ENCODE measurements at places on chromosomes 3 and 15. TPM values are rescaled to one million over a fixed set of nuclear protein-coding genes. Genes with fewer than 3 reads are reported as not detected.
A peak's percentile ranks its signal among the peaks of the same experiment; 100 is the strongest.

DNA sequence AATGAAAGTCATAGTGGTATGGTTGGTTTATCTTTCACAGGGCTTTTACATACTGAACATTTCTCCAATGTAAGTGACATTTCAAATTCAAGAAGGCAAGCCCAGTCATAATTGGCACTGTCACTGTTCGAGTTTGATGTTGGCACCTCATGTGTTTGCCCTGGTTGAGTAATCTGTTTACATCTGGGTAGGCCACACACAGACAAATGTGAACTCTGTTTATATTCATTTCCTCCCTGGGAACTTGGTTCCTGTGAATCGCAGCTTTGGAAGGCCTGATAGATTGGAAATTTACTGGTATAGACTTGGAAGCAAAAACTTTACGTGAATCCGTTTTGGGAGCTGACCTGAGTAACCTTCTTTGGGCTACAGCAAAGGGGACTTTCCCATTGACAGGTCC lies 395.2 kb upstream of the AZI2 start:
- H3K27ac ChIP-seq = no peak overlapping the region
- H3K36me3 ChIP-seq = no peaks in the 10 kb centered on the region
- H3K4me3 ChIP-seq = no peak overlapping the region
- no peaks in the 10 kb centered on the region for H3K27me3 ChIP-seq

DNA sequence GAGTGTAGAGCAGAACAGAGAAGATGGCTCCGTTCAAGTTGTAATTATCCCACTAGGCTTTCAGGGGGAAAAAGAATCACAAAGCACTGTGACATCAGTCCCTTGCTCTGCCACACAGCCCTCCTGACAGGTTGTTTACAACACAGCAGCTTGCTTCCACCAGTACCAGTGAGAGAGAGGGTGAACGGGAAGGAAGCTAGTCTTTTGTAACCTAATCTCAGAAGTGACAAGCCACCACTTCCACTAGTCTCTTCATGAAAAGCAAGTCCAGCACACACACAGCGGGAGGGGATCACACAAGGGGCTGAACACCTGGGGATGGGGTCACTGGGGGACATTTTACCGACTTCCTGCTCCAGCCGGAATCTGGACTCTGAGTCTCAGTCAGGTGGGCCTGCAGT lies 86.3 kb downstream of the FAM81A start:
- no peak overlapping the region for H3K4me3 ChIP-seq
- H3K27ac ChIP-seq = no peak overlapping the region
- no peaks in the 10 kb centered on the region for H3K36me3 ChIP-seq

DNA sequence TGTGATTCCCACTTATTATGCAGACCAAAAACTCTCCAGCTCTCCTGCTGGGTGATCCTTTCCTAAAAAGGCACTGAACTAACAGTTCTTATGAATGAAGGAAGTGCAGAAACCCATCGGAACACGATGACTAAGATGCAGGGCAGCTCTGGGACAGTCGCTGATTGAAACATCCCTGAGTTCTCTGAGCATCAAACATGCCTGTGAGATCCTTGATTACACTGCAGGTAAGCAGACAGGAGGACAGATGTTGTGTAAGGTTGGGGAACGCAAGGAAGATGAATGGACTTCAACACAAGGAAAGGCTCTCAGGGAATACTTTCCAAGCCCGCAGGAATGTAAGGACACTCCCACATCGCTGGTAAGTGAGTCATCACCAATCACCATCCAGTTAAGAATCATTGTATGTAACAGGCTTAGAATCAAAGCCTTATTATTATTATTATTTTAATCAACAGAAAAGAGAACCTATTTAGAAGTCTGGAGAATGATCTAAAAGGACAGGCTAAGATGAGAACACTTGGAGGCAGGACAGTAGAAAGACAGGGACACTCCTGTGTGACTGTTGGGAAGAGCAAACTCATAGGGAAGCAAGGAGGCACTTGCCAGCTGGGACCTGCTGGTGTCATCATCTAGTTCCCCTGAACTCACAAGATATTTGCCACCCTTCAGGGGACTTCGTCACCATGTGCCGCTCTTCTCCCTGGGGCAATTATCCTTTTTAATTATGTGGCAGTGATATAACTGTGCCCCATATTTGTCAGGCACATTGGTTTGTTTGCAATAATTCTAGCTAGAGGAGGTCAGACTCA lies 26.0 kb downstream of the TMEM158 start:
- peak; percentile 77 for DNase-seq
- H3K4me1 ChIP-seq = no peaks in the 10 kb centered on the region
- no peak overlapping the region for H3K4me3 ChIP-seq
- no peak overlapping the region for H3K27ac ChIP-seq
- H3K27me3 ChIP-seq = no peaks in the 10 kb centered on the region
- no peaks in the 10 kb centered on the region for H3K36me3 ChIP-seq

GRCh38 chr3:71346061-71346460 lies 237.5 kb downstream of the FOXP1 start:
- H3K36me3 ChIP-seq = no peaks in the 10 kb centered on the region
- no peak overlapping the region for H3K4me3 ChIP-seq
- H3K27me3 ChIP-seq = no peaks in the 10 kb centered on the region

DNA sequence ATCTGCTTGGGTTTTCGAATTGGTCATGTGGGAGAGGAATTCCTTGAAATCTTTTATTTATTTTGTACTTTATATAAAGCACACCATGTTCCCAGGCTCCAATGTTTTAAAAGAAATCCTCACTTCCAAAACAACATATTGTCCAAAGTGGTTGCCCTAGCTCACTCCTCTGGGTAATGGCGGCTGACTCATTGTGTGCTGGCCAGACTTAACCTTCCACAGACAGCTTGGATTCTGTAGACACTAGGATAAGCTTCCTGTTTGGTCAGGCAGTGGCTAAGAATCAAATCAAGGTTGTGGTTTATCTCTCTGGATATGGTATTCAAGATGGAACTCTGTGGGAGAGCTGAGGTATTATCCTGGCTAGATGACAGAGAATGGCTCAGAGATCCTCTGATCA lies 55.8 kb upstream of the FAM98B start:
- H3K27ac ChIP-seq = no peak overlapping the region
- H3K36me3 ChIP-seq = no peaks in the 10 kb centered on the region
- H3K27me3 ChIP-seq = no peaks in the 10 kb centered on the region
- no peak overlapping the region for H3K4me3 ChIP-seq
- H3K4me1 ChIP-seq = no peaks in the 10 kb centered on the region

GRCh38 chr3:115165266-115165665 lies 18.2 kb upstream of the ZBTB20 start:
- H3K4me3 ChIP-seq = no peak overlapping the region
- DNase-seq = no peak
- H3K27me3 ChIP-seq = no peaks in the 10 kb centered on the region
- H3K4me1 ChIP-seq = no peaks in the 10 kb centered on the region
- peak overlapping the region; percentile 70 for H3K27ac ChIP-seq
- H3K36me3 ChIP-seq = no peaks in the 10 kb centered on the region

DNA sequence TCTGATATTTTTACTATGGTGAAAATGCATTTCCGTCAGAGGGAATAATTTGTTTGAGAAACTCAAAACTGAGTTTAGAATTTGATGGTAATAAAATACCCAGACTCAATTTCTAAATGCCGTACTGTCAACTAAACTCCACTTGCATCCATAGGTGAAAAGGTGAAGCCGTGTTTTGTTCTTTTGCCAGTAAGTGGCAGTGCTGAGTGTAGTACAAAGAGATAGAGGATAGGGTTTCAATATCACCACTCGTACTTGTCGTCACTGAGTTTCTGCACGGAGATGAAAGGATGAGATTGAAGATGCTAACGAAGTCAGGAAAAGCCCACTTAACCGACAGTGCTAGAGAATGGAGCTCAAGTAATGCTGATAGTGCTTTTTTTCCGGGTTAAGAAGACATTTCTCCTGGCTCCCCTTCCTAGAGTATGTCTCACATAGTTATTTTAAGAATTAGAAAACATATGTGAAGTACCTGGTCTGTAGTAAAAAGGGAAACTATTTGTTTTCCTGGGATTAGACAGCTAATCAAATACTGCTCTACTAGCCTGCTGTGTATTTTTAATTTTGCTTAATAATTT lies 345.1 kb downstream of the IL5RA start:
- no peaks in the 10 kb centered on the region for H3K27me3 ChIP-seq
- H3K27ac ChIP-seq = no peak overlapping the region
- H3K4me1 ChIP-seq = no peaks in the 10 kb centered on the region
- no peaks in the 10 kb centered on the region for H3K36me3 ChIP-seq
- no peak overlapping the region for H3K4me3 ChIP-seq

DNA sequence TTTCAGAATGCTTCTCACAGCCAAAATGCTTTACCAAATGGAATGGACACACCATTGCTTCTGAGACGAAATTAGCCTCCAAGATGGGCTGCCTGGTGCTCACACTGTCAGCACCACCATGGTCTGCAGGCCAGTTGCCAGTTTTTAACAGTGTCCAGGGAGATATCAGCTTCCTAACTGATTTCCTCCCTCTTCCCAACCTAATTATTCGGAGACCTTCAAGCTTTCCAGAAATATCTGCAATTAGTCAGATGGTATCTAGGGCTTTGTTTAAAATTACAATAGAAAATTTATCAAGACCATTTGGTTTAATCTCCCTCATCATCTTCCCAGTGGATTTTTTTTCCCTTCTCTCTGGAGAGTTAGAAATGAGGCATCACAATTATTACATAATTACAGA lies 287.5 kb downstream of the ZPLD1 start:
- H3K36me3 ChIP-seq = no peaks in the 10 kb centered on the region
- no peak for DNase-seq
- H3K27me3 ChIP-seq = no peaks in the 10 kb centered on the region
- H3K27ac ChIP-seq = no peak overlapping the region

DNA sequence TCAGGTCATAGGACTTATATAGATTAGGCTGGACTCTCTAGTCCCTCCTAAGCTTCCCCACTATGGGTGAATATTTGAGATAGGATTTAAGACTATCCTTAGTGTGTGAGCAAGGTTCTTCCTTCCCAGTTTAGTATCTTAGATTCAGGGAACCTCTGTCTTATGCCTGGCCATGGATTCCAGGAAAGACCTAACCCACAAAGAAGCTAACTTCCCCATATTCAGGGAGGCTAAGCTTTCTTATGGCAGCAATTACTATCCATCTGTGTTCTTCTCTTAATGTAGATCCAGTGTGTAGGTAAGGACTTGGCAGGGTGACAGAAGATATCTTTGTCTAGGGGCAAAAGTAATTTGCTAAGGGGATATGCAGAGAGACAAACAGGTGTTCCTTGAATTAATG lies 25.5 kb upstream of the PIK3R4 start:
- H3K27ac ChIP-seq = no peak overlapping the region
- no peaks in the 10 kb centered on the region for H3K27me3 ChIP-seq
- no peaks in the 10 kb centered on the region for H3K36me3 ChIP-seq
- H3K4me1 ChIP-seq = peaks cover 13% of the 10 kb centered on the region

- H3K27ac ChIP-seq = no peak overlapping the region
- H3K4me1 ChIP-seq = no peaks in the 10 kb centered on the region
- no peaks in the 10 kb centered on the region for H3K27me3 ChIP-seq
- DNase-seq = no peak
Observed at GRCh38 chr15:86139828-86140227, 60.2 kb downstream of the AGBL1 start.

DNA sequence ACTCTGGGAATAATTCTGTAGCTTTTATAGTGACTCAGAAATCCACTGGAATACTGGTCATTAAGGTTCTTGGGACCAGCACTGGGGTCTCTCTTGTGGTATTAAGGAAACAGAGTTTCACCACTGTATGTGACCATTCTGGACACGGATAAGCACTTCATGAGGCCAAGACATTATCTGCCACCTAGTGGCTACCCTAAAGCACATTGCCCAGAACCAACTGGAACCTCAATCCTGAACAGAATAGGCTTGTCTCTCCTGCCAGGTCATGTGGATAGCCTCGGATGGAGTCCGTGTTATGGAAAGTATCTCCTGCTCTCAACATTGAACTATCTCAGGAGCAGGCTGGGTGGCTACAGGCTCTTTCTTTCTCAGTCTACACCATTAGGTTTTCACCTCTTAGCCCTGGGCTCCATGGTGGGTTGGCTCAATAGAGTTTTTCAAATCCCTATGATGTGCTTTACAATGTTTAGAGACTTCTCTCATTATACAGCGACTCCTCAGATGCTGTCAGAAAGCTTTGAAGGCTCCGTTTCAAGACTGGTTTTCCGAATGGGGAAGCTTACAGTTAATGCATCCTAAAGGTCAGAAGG lies 167.6 kb upstream of the ST8SIA2 start:
- no peaks in the 10 kb centered on the region for H3K27me3 ChIP-seq
- no peak overlapping the region for H3K27ac ChIP-seq
- H3K4me3 ChIP-seq = no peak overlapping the region
- no peaks in the 10 kb centered on the region for H3K36me3 ChIP-seq
- H3K4me1 ChIP-seq = no peaks in the 10 kb centered on the region

DNA sequence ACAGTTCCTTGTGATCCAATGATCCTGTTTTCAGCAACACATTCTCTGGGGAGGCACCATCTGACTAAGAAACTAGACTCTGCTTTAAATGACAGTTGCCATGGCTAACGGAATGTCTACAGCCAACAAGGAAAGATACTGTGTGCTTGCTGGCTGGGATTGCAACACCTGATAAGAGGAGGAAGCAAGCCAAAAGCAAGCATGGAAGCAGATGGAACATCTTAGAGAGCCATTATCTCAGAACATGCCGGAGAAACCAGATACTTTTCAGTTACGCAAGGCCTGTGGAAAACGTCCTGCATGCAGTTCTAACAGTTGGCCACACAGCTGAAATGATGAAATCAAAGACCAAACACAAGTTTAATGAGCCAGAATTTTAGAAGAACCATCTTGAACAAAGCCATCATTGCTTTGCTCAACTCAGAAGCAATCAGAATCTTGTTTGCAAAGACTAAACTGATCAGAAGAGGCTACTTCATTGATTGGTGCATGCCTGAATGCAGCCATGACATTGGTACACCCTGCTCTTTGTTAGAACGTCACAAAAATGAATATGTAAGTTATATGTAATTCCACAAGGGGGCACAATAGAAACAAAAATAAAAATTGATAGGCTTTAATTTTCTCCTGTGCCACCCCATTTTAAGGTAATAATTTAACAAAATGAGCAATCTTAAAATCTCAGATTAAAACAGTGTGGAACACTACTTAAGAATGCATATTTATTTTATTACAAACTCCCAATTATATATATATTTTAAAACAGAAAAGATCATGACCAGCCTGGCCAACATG lies 50.8 kb downstream of the GXYLT2 start:
- peak; percentile 85 for DNase-seq
- peak overlapping the region; percentile 57 for H3K27ac ChIP-seq
- H3K27me3 ChIP-seq = no peaks in the 10 kb centered on the region
- H3K4me3 ChIP-seq = no peak overlapping the region

The NR2E3 gene
- polyA plus RNA-seq = 0.07 TPM

The SAMMSON gene
- not detected for polyA plus RNA-seq

The GPR176 gene
- 0.87 TPM for polyA plus RNA-seq

The TM4SF1 gene
- 3.1 TPM for polyA plus RNA-seq

The C3orf70 gene
- polyA plus RNA-seq = 0.67 TPM

The MRAS gene
- polyA plus RNA-seq = 10.1 TPM

The WDR73 gene
- 7.6 TPM for polyA plus RNA-seq
